ENCODE measurements at places on chromosomes 2 and 18.

- DNase-seq = no peak
Observed at GRCh38 chr2:174184915-174185314, 63.4 kb downstream of the OLA1 start.

DNA sequence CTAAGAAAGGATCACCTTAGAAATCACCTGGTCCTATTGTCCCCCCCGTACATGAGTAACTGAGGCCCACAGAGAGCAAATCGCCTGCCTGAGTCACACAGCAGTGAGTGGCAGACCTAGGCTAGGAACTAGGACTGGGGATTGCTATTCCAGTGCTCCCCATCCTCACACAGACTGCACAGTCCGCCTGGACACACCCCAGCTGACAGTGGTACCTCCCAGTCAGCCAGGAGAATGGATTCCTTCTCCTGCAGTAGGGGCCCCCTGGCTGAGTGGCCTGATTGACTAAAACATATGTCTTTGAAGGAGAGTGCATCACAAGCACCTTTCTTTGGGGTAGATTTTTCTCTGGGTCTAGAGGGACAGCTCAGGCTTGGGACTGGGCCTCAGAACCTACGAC is 32.4 kb upstream of the SLC35F6 start:
- no peak for DNase-seq

DNA sequence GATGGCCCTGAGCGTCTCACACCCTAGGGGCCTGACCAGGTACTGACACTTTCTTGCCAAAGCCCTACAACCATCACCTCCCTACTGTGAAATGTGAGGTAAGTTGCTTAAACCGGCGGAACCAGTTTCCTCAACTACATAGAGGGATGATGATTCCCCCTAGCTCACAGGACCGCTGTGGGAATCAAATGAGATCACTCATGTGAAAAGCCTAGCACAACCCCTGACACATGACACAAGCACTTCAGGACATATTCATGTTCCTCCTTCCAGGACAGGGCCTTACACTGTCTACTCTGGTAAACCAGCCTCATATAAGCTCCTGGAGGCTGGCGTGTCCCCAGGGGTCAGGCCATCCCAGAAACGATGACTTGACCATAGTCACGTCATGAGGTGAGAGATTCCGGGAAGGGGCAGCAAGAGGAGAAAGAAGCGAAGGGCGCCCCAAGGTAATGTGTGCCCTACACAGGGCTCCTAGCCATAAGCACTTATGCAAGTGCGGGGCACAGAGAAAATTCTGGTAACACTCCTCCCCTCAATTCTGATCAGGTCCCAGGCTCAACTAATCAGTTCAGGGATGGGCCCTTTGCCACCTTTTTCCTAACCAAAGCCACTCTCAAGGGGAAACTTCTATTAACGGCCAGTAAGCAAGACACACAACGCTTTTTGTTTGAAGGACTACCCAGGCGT is 49.5 kb downstream of the C2orf42 start:
- no peak for DNase-seq

DNA sequence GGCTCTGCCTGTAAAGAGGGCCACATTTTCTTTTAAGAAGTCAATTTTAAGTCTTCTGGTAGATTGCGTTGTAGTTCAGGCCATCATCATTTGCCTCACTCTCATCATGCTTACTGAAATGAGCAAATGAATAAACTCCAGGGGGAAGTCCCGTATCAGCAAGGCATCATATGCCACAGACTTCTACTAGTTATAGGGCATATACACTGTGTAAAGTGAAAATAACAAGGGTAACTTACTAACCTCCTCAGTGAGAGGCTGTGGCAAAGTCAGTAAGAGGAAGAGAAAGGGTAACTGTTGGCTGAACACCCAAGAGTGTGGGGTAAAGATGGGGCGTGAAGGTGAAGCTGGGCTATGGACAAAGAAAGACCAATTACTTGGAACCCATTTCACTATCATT is 456.2 kb downstream of the SPAG16 start:
- DNase-seq = no peak

DNA sequence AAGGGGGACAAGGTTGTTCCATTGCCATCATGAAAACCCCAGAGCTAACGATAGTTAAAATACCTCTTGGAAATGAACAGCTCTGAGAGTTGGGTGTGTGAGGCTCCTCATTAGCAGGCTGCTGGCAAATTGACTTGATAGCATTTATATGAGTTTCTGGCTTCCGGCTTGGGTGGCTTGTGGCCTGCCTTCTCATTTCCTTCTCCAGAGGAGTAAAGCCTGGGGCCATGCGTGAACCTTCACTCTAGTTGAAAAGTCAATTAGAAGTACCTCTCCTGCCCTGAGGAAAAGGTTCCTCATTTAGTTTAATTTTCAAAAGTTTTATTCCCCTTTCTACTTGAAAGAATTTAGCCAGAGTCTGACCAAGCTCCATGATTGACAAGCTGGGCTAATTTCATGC is 67.1 kb downstream of the MGAT5 start:
- no peak for DNase-seq

- no peak for DNase-seq
Observed at GRCh38 chr2:135926605-135927004, 50.4 kb upstream of the MCM6 start.

GRCh38 chr2:131104487-131105155 is 515 bp upstream of the PLEKHB2 start:
- peak; percentile 83 for DNase-seq

DNA sequence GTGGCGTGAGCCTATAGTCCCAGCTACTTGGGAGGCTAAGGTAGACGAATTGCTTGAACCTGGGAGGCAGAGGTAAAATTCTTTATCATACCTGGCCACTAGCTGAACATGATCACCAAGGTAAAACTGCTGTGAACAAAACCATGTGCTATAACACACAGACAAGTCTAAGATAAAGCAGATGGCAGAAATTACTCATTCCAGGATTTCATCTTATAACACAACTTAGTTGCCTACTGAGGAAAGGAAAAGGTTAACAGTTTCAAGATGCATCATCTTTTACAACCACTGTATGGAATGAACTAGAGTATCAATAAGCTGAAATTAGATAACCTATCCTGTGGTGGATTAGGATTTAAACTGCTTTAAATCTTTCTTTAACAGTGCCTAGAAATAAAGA is 8.3 kb downstream of the ARL5A start:
- DNase-seq = no peak

- no peak for DNase-seq
Observed at GRCh38 chr18:47247036-47247415, 4.4 kb downstream of the SKOR2 start.

- DNase-seq = no peak
Observed at GRCh38 chr2:207283356-207283755, 117.6 kb upstream of the KLF7 start.

DNA sequence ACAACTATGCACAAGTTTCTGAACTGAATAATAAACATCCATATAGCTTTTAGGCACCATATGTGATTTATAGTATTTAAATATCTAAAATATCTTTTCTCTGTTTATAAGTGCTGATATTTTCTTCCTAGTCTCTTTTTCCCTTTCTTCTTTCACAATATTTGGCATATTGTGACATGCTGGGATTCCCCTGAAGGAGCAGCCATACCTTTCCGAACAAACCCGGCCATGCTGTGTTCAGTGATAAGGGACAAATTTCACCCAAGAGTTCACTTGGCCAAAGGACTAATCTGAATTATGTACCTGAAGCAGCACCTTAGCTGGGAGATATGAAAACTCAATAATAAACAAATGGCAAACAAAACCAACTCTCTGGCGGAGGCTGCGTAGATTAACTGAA is 250.8 kb downstream of the RDH14 start:
- no peak for DNase-seq

GRCh38 chr2:10931710-10932255 is 20.0 kb downstream of the KCNF1 start:
- DNase-seq = no peak

- no peak for DNase-seq
Observed at GRCh38 chr2:235535423-235536130, 41.7 kb downstream of the AGAP1 start.

GRCh38 chr2:219269362-219270054 is 9.7 kb upstream of the DNAJB2 start:
- no peak for DNase-seq

GRCh38 chr2:75241696-75242095 is 42.4 kb upstream of the TACR1 start:
- no peak for DNase-seq

- no peak for DNase-seq
Observed at GRCh38 chr2:200373973-200374416, 67.5 kb downstream of the SPATS2L start.

- DNase-seq = no peak
Observed at GRCh38 chr2:242019344-242019743, 149.8 kb downstream of the RTP5 start.

- DNase-seq = peak; percentile 75
Observed at GRCh38 chr2:235050980-235051351, 99.1 kb downstream of the SH3BP4 start.

DNA sequence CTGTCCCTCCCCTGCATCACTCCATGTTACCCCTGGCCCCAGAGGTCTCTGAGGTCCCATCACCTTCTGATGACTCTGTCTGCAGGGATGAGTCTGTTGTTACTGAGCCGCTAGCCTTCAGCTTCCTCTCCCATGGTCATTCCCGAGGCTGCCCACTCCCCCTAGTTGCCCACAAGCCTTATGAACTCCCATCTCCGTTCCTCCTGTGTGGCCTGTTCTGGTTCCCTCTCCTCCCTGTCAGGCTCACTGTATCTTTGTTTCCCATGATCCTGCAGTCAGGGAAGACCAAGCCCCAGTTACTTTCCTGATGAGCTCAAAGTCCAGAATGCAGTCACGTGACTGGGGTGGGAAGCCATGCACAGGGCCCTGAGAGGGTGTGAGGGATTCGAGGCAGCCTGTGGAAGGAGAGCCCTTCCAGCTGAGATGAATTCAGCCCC is 39.5 kb downstream of the INPP4A start:
- no peak for DNase-seq

DNA sequence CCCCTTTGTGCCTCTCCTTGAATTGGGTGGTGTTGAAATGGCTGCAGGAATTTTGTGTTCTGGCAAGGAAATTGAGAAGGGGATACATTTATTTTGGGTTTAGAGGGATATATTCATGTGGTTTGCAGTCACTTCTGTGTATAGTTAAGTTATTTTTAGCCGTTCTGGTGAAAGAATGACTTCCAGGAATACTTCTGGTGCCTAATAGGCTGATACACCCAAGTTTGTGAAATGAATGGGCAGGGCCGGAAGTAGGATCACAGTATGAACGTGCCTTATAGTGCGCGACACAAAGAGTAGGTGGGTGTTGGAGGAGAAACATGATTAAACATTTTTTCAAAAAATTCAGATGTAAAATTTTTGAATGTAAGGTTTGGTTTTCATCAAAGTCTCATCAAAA is 168.6 kb upstream of the ATP5MC3 start:
- no peak for DNase-seq

DNA sequence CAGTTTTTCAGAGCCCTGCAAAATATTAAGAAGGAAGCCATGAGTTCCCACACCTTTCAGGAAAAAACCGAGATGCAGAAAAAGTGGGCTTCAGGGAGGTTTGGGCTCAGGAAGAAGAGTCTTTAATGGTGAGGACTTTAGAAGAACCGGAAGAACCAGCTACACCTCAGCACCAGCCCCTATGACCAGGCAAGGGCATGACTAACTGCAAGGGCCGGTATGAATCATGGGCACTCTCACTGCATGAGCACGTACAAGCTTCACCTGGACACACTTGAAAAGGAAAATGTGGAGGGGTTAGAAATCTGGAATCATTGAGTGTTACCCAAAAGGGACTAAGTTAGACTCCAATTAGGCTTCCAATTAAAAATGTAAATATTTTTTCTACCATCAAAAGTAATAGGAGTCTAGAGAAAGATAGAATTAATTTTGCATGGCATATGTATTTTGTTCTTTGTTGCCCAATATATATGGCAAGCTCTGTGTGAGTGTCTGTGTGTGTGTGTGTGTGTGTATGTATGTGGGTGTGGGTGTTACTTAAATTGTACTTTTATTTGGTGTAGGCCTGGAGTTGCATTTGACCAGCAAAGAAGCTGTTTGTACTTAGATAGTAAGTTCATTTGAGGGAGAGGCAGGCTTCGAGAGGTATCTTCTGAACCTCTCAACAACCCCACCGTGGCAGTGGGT is 66.5 kb upstream of the THUMPD2 start:
- DNase-seq = no peak

- no peak for DNase-seq
Observed at GRCh38 chr2:121161272-121161671, 123.7 kb downstream of the TFCP2L1 start.

GRCh38 chr18:62663731-62664336 is 51.5 kb upstream of the PHLPP1 start:
- DNase-seq = no peak

GRCh38 chr2:74867841-74868658 is 34.1 kb downstream of the HK2 start:
- DNase-seq = no peak

DNA sequence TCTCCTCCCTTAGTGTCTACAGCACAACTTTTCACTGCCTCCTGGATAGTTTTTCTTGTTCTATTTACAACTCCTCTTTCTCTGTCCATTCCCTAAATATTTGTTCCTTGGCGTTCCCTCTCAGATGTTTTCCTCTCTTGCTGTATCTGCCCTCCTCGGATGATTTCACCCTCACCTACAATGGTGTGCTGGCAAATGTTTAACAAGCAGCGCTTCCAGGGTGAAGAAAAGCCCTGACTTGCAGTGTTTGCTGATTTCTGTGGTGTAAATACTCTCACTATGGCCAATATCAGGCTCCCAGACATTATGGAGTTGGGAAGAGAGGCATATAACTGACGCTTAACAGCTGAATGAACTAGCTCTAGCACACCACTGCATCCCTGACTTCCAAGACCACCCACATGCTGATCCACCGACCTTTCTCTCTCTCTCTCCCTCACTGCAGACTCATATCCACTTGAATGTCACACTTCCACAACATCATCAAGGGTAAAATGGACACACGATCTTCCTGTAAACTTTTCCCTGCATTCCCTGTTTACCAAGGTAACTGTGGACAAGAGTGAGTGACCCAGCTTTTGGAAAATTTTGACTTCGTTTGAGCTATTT is 31.5 kb upstream of the SPTBN1 start:
- DNase-seq = no peak

DNA sequence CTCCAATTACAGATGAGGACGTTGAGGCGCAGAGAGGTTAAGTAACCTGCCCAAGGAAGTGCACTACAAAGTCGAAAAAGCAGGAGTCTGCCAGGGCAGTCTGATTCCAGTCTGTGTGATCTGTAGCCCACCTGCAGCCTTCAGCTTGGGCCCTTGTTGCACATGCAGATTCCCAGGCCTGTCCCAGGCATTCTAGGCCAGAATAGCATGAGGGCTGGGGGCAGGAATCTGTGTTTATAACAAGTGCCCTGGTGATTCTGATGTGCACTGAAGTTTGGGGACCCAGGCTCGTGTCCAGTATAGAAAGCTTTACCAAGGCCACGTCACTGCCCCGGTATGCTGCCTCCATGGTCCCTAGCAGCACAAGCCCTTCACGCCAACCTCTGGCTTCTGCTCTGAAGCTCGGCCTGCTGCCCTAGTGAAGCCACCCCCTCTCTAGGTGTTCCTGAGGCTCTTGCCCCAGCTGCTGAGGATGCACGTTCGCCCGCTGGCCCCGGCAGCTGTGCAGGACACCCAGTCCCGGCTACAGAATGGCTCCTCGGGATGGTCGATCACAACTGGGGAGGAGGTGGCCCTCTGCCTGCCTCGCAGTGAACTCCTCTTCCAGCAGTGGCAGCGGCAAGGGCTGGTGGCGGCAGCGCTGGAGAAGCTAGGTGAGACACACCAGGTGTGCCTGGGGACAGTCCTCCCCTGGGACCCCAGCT is 4.6 kb downstream of the CHRNG start:
- no peak for DNase-seq

Measured in NCI-H2171 (cell line).